ENCODE measurements at places on chromosomes 5 and 9.
A peak's percentile ranks its signal among the peaks of the same experiment; 100 is the strongest.

DNA sequence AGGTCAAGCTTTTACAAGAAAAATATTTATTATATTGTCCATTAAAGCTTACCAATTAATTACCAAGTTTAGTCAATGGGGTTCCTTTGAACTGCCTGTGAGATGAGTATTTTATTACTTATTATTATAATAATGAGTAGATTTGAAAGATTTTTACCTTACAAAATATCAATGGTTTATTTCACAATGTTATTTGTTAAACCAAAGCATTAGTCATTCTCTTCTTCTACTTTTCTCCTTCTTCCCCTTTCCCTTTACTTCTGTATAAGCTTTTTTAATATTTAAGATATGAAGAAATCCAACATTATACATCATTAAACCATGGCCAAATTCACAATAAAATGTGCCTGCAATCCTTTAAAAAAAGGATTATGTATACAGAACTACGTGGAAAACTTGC is 369.5 kb downstream of the ARL15 start:
- DNase-seq: no peak

- DNase-seq: no peak
Measured at GRCh38 chr5:95382801-95383200, 8.4 kb upstream of the FAM81B start.

DNA sequence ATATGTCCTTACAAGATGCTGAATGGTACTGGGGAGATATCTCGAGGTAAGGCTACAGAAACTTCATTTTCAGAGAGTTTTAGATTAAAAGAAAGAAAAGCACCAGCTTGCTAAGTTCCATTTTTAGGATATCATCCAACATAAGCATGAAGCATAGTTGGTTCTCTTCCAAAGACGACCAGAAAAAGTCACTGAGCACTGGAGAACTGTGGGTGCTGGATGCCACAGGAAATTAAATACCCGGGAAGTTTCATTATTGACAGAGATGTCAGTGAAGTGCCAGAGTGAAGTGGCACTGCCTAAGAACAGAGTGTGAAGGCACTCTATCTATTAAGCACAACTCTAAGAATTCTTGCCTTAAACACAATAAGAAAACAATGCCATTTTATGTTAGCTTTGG is 76.8 kb downstream of the PIK3R1 start:
- no peak for DNase-seq

DNA sequence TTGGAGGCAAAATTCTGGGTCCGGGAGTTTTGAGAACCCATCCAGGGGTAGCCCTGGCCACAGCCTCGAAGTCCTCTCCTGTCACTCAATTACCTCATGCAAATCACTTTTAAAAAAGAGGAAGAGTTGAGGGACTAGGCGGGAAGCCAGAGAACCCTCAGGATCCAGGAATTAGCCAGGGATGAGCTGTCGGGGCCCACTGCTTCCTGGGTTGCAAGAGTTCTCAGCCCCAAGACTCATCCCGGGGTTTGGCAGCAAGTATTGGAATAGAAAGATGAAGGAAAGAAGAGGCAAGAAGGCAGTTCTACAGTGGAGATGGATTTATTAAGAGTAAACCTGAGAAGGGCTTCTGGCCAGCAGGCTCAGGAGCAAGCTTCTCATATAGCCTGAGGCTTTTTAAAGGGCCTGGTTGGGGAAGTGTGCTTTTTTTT is 25.6 kb downstream of the C9orf50 start:
- DNase-seq: no peak

DNA sequence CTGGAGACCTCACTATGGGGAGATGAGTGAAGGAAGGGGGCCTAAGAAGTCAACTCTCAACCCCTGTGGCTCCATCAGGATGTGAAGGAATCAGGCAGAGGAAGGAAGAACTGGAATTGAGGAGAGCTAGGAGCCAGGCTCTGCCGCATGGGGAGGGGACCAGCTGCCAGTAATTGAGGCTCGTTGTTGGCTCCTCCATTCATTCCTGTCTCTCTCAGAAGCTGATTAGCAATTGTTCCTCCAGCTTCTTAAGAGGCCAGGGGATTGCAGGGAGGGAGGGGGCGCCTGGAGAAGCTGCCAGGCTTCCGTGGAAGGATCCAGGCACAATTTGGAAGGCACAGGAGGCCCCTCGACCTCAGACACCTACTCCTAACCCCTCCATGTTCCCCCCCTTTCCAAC is 20.5 kb upstream of the TTLL11 start:
- DNase-seq: no peak

GRCh38 chr5:177524941-177525655 is 8.3 kb upstream of the DDX41 start:
- DNase-seq: no peak

GRCh38 chr5:168851902-168852321 is 272.7 kb upstream of the PANK3 start:
- DNase-seq: peak; percentile 31

DNA sequence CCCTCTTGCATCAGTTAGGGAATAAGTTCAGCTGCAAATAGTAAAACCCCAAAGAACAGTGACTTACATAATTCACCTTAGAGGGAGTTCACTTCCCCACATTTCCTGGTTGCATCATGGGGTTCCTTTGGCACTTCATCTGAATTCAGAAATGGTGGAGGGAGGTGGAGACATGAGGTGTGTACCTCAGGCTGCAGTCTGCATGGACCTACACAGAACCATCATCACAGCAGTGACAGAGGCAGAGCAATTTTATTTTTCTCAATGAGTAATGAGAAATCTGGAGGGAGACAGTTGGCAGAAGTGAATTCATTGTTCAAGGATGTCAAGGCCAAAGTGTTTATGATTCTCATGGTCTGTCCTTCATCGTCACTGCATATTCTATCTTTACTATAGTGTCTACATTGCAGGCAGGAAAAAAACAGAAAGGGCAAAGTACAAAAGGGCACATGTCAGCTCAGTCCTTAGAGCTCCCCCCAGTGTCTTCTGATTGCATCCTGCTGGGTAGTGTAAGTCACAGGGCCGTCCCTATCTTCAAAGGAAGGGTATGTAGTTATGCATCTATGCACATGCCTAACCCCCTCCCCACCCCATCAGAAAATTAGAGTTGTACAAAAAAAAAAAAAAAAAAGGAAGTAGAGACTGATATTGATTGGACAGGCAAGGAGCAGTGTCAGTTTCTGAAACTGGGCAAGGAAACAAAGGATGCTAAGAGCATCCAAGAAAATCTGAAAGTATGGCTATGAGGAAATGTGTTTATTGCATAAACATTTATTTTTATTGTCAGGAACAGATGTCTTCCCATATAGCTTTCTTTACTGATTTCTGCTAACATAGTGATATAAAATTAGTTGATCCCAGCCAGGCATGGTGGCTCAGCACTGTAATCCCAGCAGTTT is 132.7 kb upstream of the APC start:
- peak; percentile 33 for DNase-seq

DNA sequence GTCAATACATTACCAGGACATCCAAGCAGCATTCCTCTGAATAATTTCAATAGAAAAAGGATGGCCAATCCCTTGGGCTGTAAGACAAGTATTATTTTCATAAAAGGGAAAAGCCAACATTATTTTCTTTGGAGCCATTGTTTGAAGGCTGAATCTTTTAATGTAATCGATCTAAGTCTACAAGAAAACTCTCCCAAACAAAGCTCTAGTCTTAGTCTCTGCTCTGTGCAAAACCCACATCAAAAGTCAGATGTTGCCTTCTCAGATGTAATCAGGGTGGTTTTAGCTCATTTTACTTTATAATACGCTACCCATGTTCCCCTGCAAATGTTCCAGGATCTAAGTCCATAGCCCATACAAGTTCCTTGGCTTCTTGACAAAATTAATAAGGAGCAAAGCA is 325.6 kb downstream of the TRPM3 start:
- DNase-seq: no peak

DNA sequence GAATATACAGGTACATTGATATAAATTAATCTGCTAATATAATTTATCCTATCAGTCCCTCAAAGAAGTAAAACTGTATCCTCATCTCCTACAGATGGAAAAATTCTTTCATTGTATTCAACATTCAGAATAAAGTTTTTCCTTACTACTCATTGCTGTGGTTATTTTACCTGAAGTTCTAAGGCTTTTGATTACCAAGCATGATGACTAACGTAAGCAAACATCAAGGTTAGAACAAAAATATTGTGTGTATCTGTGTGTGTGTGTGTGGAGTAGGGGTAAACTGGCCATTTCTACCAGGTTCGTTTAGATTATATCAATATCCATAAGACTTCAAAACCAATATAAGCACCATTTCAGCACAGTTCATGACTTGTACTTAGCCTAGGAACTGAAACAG is 560.7 kb upstream of the TRPC7 start:
- DNase-seq: no peak

- no peak for DNase-seq
Measured at GRCh38 chr5:167348251-167348926, 943.1 kb upstream of the WWC1 start.

- DNase-seq: no peak
Measured at GRCh38 chr5:68130253-68130652, 85.3 kb upstream of the PIK3R1 start.

DNA sequence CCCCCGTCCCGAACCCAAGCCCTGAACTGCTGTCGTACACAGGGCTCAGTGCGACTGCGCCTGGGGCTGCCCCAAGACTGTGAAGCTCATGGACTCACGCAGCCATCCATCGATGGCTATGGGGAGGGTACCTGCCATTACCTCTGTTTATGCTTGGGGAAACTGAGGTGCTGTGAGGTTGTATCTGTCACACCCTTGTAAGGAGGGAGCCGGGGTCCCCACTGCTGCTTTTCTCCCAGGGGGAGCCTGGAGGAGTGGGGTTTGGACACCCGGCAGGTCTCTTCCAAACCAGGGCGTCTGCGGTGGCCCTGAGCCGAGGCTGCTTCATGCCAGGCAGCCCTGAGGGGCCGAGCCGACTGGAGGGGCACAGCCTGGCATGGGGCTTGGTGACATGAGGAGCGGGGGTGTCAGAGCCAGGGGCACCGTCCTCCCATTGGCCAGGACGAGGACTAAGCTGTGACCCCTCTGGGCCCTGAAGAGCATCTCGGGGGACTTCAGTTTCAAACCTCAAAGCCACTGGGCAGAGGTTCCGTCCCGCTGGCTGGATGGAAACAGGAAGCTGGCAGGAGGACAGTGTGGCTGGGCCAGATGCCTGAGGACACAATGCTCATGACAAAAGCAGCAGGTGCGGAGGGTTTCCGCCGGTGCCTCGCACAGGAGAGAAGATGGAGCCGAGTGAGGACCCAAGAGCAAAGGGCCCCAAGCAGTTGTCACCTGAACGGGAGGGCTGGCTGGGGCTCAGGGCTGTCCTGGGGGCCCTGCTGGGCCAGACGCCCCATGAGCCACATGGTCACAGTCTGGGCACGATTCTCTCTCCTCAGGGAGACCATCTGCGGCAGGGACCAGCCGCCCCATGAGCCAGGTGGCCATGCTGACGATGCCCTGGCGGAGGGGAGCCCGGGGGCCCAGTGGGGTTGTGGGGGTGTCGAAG is 54.4 kb upstream of the EXOC3 start:
- DNase-seq: peak; percentile 33

DNA sequence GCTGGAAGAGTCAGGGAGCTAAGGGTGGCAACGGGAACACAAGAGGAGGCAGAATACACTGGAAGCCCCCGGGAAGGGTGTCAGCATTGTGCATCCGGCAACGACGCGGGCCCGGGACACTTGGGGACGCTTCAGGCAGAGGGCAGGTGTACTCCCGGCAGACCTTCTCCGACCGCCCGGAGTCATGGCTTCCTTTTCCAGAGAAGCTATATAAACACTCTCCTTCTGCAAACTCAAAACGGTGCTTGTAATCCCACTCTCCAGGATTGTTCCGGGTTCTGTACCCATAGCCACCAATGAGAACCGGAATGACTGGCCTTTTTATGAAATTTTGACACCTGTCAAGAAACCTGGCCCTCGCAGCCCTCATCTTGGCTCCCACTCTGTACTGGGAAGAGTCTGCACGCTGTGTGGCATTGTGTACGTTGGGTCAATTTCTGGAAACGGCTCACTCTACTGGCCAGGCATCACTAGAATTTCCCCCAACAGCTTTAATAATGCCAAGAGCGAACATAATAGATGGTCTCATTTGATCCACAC is 462 bp upstream of the MCC start:
- DNase-seq: no peak

DNA sequence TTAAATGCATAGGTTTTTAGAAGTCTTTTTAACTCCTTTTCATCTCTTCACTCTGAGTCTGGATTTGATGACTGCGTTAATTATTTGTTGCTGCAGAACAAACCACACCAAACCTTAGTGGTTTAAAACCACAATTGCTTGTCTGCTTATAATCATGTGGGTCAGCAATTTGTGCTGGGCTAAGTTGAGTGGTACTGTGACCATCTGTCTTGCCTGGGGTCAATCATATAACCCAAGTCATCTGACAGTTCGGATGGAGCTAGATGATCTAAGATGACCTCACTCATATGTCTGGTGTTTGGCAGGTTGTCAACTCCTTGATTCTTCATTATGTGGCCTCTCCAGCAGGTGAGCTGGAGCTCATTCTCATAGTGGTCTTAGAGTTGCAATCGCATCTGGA is 219.1 kb upstream of the ELAVL2 start:
- no peak for DNase-seq
